Activated T-helper 17 cell treated with anti-CD3 and anti-CD28 coated beads, Interleukin-2, amount 50 U/mL, for 72 hours (primary cell): ENCODE measurements at places on chromosomes 2 and 18. TPM values are rescaled to one million over a fixed set of nuclear protein-coding genes. Genes with fewer than 3 reads are reported as not detected.

The RASGRP3 gene
- total RNA-seq: 2.3 TPM

The TNFAIP6 gene
- total RNA-seq: not detected

The HIBCH gene
- 31.3 TPM for total RNA-seq

The TCF7L1 gene
- total RNA-seq: not detected

The TACR1 gene
- not detected for total RNA-seq

The PRPF40A gene
- total RNA-seq: 93.7 TPM

The CRYBA2 gene
- not detected for total RNA-seq

The HOXD10 gene
- not detected for total RNA-seq

The TEKT4 gene
- total RNA-seq: not detected

The ANKRD62 gene
- total RNA-seq: not detected

The IFIH1 gene
- 26.7 TPM for total RNA-seq

The CAMKMT gene
- 13.4 TPM for total RNA-seq

The CFAP53 gene
- 3.0 TPM for total RNA-seq

The ALMS1 gene
- 16.3 TPM for total RNA-seq

The LOXHD1 gene
- total RNA-seq: not detected

The LRRTM4 gene
- total RNA-seq: not detected

The IL36B gene
- not detected for total RNA-seq

The HNRNPA3 gene
- total RNA-seq: 260 TPM

The TBR1 gene
- total RNA-seq: 0.06 TPM

The CCDC141 gene
- 2.1 TPM for total RNA-seq

The PAIP2B gene
- total RNA-seq: 1.3 TPM

The TUBA4B gene
- total RNA-seq: not detected

The GALNT14 gene
- not detected for total RNA-seq
